CD8-positive, alpha-beta memory T cell (primary cell): ENCODE measurements at places on chromosomes 1 and 21.

DNA sequence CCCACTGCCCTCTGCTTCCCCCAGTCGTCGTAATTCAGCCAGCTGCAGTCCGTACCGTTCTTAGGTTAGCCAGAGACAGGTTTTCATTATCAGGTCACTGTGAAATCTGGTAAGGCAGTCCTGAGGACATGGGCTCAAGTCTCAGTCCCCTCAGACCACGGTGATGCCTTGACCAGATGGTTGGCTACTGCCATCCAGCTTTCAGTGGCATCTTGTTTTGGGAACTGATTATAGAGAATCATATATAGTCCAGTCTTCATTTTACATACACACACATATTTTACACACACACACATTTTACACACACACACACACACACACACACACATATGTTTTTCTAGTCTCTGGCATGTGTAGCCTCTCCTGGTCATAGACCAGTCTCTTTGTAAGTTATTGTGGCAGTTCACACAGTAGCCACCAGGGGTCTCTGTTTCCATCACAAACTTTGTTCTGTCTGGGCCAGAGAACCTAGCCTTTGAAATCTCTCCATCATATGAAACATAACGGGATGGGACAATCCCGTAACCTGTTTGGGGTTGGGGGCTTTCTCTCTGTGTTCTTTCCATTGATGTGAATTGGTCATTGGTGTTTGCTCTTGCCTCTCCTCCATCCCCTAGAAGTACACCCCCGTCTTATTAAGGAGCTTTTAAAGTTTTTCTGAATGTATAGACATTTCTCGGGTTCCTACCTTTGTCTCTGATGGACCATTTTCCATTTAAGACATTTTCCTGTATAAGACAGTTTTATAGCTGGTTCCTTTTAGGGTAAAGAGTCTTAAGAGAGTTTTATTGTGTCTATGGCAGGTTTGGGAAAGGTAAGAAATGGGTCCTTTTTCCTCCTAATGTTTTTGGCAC lies 8.4 kb upstream of the IKBKE start:
- peak; percentile 52 for DNase-seq

GRCh38 chr1:82903626-82904025 lies 1095.3 kb downstream of the TTLL7 start:
- no peak for DNase-seq

DNA sequence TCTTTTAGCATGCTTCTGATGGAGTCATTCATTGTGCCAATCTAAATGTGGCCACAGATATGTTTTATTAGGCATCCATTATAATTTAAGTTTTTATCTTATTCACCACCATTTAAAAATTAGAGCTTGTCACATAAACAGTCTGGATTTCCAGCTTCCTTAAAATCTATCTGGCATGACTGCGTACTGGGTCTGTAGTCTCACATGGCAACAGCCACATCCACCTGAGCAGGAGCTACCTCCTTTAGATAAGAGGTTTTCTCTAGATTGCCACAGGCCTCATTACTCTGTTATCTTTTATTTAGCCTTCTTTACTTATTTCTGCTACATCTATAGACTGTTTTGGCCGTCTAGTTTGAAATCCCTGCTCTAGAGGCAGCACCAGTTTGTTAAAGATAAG lies 29.1 kb downstream of the B3GALT2 start:
- no peak for DNase-seq

- DNase-seq = no peak
Observed at GRCh38 chr1:204997591-204998355, 45.2 kb upstream of the CNTN2 start.

DNA sequence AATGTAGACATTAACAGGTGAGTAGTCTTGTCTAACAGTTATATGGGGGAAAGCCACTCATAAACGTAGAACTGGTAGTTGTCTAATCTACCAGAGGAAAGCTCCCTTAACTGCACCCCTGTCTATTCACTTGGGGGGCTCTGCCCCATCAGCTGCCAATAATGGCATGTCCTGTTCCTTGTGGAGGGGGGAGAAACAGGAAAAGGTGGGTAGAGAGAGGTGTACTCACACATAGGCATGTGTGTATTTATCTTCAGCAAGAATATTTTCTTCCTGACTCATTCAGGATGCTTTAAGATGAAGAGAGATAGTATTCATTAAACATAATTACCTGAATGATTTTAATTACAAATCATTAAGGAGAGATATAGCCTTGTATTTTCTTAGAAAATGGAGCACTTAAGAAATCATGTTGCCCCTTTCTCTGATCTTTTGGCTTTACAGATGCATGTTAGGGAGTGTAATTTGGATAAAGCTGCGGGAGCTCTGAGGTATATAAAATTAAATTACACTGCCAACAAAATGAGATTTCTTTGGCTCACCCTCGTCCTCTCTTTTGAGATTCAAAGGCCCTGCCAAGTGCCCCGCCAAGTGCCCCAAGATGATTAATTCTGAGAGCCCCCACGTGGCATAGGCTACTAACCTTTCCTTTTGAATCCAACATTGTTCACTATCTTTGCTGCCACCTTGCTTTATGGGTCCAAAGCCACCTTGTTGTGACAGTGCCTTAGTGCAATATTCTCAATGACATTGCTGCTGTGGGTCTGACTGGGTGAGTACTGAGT lies 286.3 kb upstream of the LYPLAL1 start:
- no peak for DNase-seq

GRCh38 chr1:186297439-186298045 lies 77.5 kb downstream of the TPR start:
- DNase-seq = no peak

DNA sequence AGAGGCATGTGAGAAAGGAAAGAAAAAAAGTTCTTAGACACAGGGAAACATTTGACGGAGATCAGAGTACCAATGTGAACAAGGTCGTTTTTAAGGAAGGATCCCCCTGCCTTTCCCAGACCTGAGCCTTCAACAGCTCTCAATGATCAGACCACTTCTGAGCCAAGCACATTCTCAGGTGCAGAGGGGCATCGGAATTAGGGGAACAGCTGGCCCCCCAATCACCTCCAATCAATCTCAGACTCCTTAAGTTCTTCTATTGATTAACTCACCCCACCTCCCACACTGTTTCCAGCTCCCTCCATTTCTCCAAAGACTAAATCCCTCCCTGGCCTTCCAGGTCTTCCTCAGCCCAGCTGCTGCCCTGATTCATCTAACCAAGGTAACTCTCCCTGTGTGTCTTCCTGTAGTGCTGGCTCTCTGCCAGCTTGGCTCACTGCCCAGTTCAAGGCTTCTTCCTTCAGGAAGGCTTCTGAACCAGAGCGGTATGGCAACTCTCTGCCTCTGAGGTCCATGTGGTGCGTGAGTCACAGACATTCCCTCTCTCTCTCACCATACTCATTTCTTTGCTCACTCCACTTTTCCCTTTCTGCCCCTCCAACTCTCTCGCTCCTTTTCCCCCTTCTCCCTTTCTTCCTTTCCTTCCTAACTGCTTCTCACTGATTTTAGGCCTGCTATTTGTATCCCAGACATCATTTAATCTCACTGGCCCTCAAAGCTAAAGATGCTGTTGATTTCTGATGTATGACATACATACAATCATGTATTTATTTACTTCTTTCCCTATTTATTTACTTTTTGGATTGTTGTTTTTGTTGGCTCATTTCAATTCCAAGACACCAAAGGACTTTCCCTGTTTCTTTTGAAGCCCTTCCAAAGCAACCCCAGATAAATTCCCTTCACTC lies 18.1 kb downstream of the CFAP45 start:
- DNase-seq = no peak

GRCh38 chr1:227086636-227087035 lies 146.5 kb downstream of the COQ8A start:
- no peak for DNase-seq

- no peak for DNase-seq
Observed at GRCh38 chr1:75787524-75787923, 1.5 kb downstream of the RABGGTB start.

DNA sequence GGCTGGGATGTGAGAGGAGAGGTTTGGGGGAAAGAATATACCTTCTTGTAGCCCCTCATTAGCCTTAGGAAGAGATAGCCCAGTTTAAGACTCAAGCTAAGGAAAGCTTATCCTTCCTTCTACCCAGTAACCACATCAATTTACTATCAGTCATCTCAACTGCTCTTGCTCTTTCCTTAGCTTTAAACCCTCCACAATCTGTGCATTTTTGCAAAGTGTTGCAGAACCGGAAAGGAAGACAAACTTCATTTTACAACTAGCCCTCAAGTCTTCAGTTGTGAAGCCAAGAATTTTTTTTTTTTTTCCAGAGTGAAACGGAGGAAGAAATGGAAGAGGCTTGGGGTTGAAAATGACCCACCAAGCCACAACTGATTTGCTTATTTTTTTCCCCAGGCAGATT lies 137.0 kb upstream of the LMO4 start:
- no peak for DNase-seq

DNA sequence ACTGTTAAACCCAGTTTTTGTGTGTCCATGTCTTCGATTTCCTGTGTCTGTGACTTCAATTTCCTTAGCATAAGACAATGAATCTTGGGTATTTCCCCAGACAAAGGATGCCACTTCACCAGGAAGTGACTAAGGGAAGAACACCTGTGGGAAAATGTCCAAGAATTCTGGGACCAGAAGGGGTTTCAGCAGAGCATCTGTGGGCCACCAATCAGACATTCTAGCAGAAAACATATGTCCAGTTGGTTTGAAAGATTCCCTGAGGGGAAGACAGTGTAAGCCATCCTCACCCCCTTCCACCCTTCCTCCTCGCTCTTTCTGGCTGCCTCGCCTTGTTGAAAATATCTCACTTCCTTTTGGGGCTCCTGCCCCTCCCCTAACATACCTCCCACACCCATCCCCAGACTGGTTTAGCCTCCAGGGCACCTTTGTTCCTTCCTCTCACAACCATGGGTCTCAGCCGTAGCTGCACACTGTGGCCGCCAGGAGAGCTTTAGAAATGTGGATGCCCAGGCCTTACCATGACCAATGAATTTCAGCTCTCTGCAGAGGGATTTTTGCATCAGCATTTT lies 25.5 kb upstream of the IFNAR1 start:
- no peak for DNase-seq

DNA sequence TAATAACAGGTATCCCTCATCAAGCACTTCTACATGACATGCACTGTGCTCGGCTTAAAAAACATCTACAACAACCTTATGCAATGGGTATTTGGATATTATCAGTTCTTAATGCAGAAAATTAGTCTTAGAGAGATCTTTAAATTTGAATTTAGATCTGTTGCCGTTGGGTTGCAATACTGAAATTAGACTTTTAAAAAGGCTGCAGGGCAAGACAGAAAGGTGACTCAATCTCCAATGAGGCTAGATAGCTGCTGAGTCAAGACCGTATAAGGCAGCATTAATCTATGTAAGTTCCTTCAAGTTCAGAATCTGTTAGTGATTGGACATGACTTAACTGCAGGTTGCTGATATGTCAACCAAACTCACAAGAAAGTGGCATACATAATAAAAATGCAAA lies 37.3 kb downstream of the OLFM3 start:
- no peak for DNase-seq

DNA sequence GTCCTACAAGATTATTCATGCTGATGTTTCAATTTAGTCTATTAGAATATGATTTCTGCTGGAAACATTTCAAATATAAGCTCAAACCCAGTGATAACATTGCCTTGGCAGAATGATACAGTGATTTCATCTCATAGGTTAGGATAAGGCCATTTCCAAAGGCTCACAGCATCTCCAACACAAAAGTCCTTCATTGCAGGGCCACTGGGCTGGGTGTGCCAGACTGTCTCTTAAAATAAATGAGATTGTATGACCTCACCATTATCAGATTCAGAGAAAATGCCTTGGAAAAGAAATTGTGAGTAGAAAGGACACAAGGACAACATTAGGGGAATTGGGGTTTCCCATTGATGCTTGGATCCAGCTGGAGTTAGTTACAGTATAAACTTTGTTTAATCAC lies 30.4 kb downstream of the NGF start:
- DNase-seq = no peak

- no peak for DNase-seq
Observed at GRCh38 chr1:209893751-209894150, 44.3 kb upstream of the SYT14 start.

DNA sequence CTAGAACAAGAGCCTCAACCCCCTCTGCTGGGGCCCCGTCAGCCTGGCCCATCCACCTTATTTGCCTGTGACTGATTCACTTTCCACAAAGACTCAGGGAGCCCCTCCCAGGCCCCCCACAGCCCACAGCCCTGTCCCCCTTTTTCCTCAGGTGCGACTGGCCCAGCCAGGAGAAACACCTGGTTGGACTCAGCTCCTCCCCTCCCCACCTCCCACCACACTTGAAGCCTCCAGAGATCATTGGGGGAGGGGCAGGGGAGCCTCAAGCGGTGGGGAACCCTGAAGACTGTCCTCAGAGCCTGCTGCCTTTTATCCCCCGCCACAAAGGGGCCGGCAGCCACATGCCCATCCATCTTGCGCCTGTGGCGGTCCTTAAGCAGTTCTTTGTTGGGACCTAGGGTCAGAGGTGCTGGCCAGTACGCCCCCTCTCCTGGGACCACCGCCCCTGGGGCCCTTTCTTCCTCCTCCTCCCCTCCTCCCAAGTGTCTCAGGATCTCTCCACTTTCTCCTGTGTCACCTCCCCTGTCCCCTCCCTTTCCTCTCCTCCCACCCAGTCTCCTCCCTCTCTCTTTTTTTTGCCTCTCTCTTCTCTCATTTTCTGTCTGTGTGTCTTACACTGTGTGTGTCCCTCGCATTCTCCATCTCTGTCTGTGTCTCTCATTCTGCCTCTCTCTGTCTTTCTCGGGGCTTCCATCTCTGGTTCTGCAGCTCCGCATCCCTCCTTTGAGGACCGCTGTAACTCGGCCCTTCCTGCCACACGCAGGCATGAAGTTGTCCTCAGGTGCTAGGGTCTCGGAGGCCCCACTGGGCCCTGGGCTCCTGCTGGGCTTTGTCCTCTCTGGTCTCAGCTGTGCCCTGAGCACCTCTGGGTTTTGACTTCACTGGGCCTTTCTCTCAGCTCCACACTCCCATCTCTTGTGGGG lies 12.2 kb downstream of the CRABP2 start:
- DNase-seq = peak; percentile 9

DNA sequence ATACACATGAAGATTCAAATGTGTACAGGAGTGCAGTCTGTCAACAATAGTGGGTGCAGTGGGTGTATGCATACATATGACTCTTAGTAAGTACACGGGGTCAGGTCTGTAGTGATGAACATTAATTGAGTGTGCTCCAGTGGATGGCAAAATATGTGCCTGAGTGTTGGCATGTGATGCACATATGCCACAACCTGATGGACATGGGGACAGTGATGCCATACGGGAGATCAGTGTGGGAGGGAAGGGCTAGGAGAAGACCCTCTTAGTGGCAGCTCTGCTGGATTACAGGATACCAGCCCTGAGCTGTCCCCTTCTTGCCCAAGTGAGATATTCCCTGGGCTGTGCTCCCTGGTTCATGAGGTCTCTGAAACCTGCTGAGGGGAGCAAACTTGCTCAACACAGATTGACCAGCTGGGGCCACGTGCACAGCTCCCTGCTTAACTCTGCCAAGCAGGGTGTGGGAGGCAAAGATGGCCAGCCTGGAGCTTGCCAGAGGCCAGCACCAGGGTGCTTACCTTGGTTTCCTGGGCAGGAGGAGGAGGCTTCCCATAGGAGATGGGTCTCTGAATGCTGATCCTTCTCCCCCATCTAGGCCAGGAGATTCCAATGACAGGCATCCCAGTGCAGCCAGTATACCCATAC lies 2.2 kb downstream of the SHISA4 start:
- no peak for DNase-seq

GRCh38 chr1:243623841-243624240 lies 226.2 kb downstream of the AKT3 start:
- DNase-seq = no peak
